ENCODE measurements at places on chromosomes 12 and 14. TPM values are rescaled to one million over a fixed set of nuclear protein-coding genes. Genes with fewer than 3 reads are reported as not detected.

DNA sequence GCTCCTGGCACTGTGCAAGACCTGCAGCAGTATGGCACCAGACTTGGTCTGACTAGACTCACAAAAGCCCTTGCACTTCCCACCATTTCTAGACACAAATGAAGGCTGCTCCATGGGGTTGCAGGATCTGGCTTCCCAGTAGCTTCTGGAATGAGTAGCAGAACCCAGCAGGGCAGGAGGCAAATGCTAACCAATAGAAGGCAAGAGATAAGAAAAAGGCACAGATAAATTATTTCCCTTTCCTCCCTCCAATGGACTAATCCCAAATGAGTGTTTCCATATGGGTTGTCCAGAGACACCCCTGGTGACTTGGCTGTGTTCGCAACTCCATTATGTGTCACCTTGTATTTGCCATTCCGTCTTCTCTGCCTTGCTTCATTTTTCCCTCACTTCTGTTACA, 49.7 kb downstream of the KIF21A start:
- H3K36me3 ChIP-seq = peaks cover 4% of the 10 kb centered on the region
- peaks cover 39% of the 10 kb centered on the region for H3K4me1 ChIP-seq
- H3K4me3 ChIP-seq = peak overlapping the region; percentile 65
- DNase-seq = no peak

GRCh38 chr12:64521833-64522232, 69.9 kb downstream of the TBK1 start:
- H3K27me3 ChIP-seq = no peaks in the 10 kb centered on the region
- no peaks in the 10 kb centered on the region for H3K36me3 ChIP-seq
- H3K4me1 ChIP-seq = peaks cover 13% of the 10 kb centered on the region
- no peak for DNase-seq

- H3K27me3 ChIP-seq = no peaks in the 10 kb centered on the region
- H3K27ac ChIP-seq = no peak overlapping the region
- no peak overlapping the region for H3K4me3 ChIP-seq
Measured at GRCh38 chr12:22037947-22038346, 8.1 kb upstream of the CMAS start.

- H3K4me3 ChIP-seq = peak overlapping the region; percentile 58
- H3K27me3 ChIP-seq = peaks cover 19% of the 10 kb centered on the region
- peaks cover 66% of the 10 kb centered on the region for H3K4me1 ChIP-seq
- DNase-seq = no peak
Measured at GRCh38 chr12:51870504-51870903, 17.4 kb upstream of the ANKRD33 start.

POMT2 gene
- 46.8 TPM for total RNA-seq

GRCh38 chr14:91295276-91295845, 50.9 kb upstream of the GPR68 start:
- no peak overlapping the region for H3K27ac ChIP-seq
- no peak overlapping the region for H3K4me3 ChIP-seq
- DNase-seq = no peak
- H3K4me1 ChIP-seq = no peaks in the 10 kb centered on the region
- no peaks in the 10 kb centered on the region for H3K27me3 ChIP-seq
- H3K36me3 ChIP-seq = peaks cover 24% of the 10 kb centered on the region

- no peak overlapping the region for H3K27ac ChIP-seq
- H3K4me1 ChIP-seq = peaks cover 17% of the 10 kb centered on the region
- DNase-seq = no peak
- no peak overlapping the region for H3K4me3 ChIP-seq
- H3K36me3 ChIP-seq = no peaks in the 10 kb centered on the region
Measured at GRCh38 chr14:44795725-44796124, 166.0 kb downstream of the KLHL28 start.

CD163L1 gene
- total RNA-seq = 1.6 TPM

DNA sequence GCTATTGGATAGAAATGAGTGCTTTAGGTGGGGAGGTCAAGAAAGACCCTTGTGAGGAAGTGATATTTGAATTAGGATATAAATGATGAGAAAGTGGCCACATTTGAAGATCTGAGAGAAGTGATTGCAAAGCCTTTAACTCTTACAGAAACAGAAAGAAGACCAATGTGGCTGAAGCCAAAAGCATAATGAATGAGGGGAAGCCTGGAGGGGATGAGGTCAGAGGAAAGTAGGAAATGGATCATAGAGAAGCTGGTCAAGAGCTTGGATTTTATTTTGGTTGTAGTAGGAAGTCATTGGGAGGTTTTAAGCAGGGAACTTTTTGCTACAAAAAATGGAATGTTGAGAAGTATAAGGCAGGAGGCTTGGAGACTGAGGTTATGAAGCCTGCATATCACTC, 3.5 kb upstream of the GYS2 start:
- no peaks in the 10 kb centered on the region for H3K36me3 ChIP-seq
- no peak overlapping the region for H3K27ac ChIP-seq
- no peak overlapping the region for H3K4me3 ChIP-seq
- H3K27me3 ChIP-seq = no peaks in the 10 kb centered on the region
- no peaks in the 10 kb centered on the region for H3K4me1 ChIP-seq
- DNase-seq = no peak

PLBD1 gene
- 3.5 TPM for total RNA-seq

DNA sequence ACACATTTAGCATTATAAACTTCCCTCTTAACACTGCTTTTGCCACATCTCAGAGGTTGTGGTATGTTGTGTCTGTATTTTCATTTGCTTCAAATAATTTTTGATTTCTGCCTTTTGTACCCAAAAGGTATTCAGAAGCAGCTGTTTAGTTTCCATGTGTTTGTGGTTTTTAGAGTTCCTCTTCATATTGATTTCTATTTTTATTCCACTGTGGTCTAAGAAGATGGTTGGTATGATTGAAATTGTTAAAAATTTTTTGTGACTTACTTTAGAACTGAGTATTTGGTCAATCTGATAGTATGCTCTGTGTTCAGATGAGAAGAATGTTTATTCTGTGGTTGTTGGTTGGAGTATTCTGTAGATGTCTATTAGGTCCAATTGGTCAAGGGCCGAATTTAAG, 76.4 kb downstream of the IFNG-AS1 start:
- no peaks in the 10 kb centered on the region for H3K4me1 ChIP-seq
- no peak overlapping the region for H3K27ac ChIP-seq
- H3K4me3 ChIP-seq = no peak overlapping the region
- H3K36me3 ChIP-seq = peaks cover 16% of the 10 kb centered on the region
- no peak for DNase-seq

- no peak overlapping the region for H3K27ac ChIP-seq
- no peaks in the 10 kb centered on the region for H3K4me1 ChIP-seq
- H3K36me3 ChIP-seq = no peaks in the 10 kb centered on the region
- H3K4me3 ChIP-seq = no peak overlapping the region
- H3K27me3 ChIP-seq = peaks cover 4% of the 10 kb centered on the region
Measured at GRCh38 chr12:54736549-54736948, 88.4 kb upstream of the DCD start.

UBR7 gene
- total RNA-seq = 41.6 TPM

- peaks cover 32% of the 10 kb centered on the region for H3K4me1 ChIP-seq
- peak overlapping the region; percentile 76 for H3K27ac ChIP-seq
- DNase-seq = no peak
- no peaks in the 10 kb centered on the region for H3K36me3 ChIP-seq
- H3K27me3 ChIP-seq = peaks cover 6% of the 10 kb centered on the region
Measured at GRCh38 chr12:94535510-94535921, 75.8 kb upstream of the CEP83 start.

FGF23 gene
- 0.25 TPM for total RNA-seq

- no peak overlapping the region for H3K4me3 ChIP-seq
- no peak for DNase-seq
- H3K27me3 ChIP-seq = no peaks in the 10 kb centered on the region
- no peak overlapping the region for H3K27ac ChIP-seq
- no peaks in the 10 kb centered on the region for H3K36me3 ChIP-seq
Measured at GRCh38 chr12:102433304-102433703, 47.1 kb downstream of the IGF1 start.

HOXC12 gene
- total RNA-seq = not detected

DNA sequence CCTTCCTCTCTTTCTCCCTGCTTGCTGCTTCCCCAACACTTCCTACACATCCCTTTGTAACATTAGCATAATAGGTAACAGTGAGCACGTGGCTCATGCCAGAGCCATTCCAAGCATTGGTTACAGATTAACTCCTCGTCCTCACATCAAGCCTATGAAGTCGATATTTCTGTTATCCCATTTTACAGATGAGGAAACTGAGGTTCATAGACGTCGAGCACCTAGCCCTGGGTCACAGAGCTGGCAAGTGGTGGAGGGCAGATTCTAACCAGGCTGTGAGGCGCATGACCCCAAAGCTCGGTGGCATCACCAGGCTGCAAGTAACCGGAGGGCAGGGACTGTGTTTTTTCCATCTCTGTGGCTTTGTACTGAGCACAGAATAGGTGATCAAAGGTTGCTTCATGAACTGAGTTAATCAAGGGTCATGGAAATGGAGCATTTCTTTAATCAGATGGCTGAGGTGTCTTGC, 5.7 kb upstream of the SERPINA1 start:
- no peak overlapping the region for H3K4me3 ChIP-seq
- no peaks in the 10 kb centered on the region for H3K36me3 ChIP-seq

C14orf132 gene
- 42.1 TPM for total RNA-seq

DNA sequence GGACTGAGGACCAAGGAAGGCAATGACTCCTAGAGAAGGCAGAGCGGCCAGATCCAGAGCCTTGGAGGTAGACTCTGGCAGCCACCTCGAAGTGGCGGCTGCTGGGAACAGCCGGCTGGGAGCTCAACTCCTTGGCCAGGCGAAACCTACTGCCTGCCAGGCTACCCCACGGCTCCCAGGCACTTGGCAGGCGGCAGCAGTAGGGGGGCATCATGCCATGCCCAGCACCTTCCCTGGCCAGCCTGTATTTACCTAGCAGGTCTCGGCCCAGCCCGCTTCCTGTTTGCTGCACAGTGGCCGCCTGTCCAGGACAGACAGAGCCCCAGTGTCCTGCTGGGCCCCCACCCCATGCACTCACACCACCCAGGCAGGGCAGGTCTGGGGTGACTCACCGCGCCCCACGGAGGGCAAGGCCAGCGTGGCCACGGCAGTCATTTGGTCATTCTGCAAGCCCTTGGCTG, 10.2 kb downstream of the TRPV4 start:
- H3K4me1 ChIP-seq = peaks cover 39% of the 10 kb centered on the region
- H3K27ac ChIP-seq = no peak overlapping the region
- H3K36me3 ChIP-seq = no peaks in the 10 kb centered on the region
- no peaks in the 10 kb centered on the region for H3K27me3 ChIP-seq

CCNK gene
- 71.8 TPM for total RNA-seq

CISTR gene
- not detected for total RNA-seq

GRCh38 chr14:23729720-23730387, 93.7 kb downstream of the DHRS2 start:
- H3K4me3 ChIP-seq = no peak overlapping the region
- DNase-seq = no peak
- no peak overlapping the region for H3K27ac ChIP-seq
- H3K36me3 ChIP-seq = no peaks in the 10 kb centered on the region

GRCh38 chr12:24739106-24739779, 209.7 kb downstream of the BCAT1 start:
- no peaks in the 10 kb centered on the region for H3K27me3 ChIP-seq
- no peak for DNase-seq
- no peak overlapping the region for H3K4me3 ChIP-seq
- peak overlapping the region; percentile 16 for H3K27ac ChIP-seq
- peaks cover 2% of the 10 kb centered on the region for H3K36me3 ChIP-seq
- H3K4me1 ChIP-seq = peaks cover 65% of the 10 kb centered on the region

DNA sequence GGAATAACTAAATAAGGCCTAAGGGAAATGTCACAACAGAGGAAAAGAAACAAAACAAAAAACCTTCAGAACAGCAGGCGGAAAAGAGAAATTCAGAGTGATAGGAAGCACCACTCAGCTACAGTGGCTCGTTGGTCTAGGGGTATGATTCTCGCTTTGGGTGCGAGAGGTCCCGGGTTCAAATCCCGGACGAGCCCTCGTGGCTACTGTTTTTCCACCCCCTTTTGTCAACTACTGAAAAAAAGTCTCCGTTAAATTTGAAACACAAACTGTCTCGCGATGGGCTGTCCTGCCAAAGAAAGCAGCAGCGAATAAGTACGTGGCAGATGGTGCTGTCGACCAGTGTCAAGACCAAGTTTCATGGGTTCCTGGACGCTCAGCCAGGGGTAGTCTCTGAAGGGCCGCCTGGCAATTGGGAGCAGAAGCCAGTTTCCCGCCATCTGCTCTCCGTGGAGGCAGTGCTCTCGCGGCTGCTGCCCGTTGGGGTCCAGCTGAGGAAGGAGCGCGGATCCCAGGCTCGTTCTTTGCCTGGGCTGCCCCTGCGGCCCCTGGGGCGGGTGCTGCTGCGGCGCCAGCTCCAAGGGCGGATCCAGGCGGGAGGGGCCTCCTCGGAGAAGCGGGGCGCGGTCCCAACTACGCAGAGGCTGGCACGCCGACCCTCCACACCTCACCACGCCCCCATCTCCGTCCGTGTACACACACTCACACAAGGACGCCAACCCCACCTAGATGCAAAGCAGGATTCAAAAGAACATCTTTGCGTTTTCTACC, at the start of gene RNASE4:
Gene RNASE4, plus strand, starts transcription at position 670 of the 771 bp plus-strand sequence. CDS start 14,812 bp downstream, outside the sequence.
- peak; percentile 83 for DNase-seq
- peaks cover 8% of the 10 kb centered on the region for H3K4me1 ChIP-seq
- no peaks in the 10 kb centered on the region for H3K36me3 ChIP-seq
- H3K27ac ChIP-seq = peak within 1 kb of the TSS; percentile 37
- H3K27me3 ChIP-seq = peaks cover 20% of the 10 kb centered on the region
- H3K4me3 ChIP-seq = no peak within 1 kb of the TSS

PLA2G1B gene
- not detected for total RNA-seq

GRCh38 chr14:49796025-49796424, 28.1 kb downstream of the KLHDC2 start:
- H3K36me3 ChIP-seq = peaks cover 24% of the 10 kb centered on the region
- no peak overlapping the region for H3K27ac ChIP-seq
- DNase-seq = no peak
- H3K4me3 ChIP-seq = no peak overlapping the region
- H3K27me3 ChIP-seq = no peaks in the 10 kb centered on the region

- H3K4me1 ChIP-seq = peaks cover 5% of the 10 kb centered on the region
- H3K4me3 ChIP-seq = no peak overlapping the region
- DNase-seq = no peak
- H3K27me3 ChIP-seq = no peaks in the 10 kb centered on the region
Measured at GRCh38 chr14:24913746-24914145, 136.2 kb downstream of the STXBP6 start.

- DNase-seq = peak; percentile 46
- no peaks in the 10 kb centered on the region for H3K27me3 ChIP-seq
- peaks cover 28% of the 10 kb centered on the region for H3K4me1 ChIP-seq
- H3K36me3 ChIP-seq = peaks cover 6% of the 10 kb centered on the region
- peak overlapping the region; percentile 43 for H3K27ac ChIP-seq
- no peak overlapping the region for H3K4me3 ChIP-seq
Measured at GRCh38 chr12:124457287-124458219, 109.9 kb downstream of the NCOR2 start.

COCH gene
- total RNA-seq = 16.8 TPM

IQSEC3 gene
- total RNA-seq = 1.1 TPM

GRCh38 chr12:109910969-109911348, 10.9 kb downstream of the TCHP start:
- peak; percentile 25 for DNase-seq
- no peaks in the 10 kb centered on the region for H3K27me3 ChIP-seq
- H3K27ac ChIP-seq = no peak overlapping the region

GRCh38 chr14:23624830-23625404, 11.2 kb upstream of the DHRS2 start:
- H3K27ac ChIP-seq = no peak overlapping the region
- H3K36me3 ChIP-seq = peaks cover 2% of the 10 kb centered on the region

- no peaks in the 10 kb centered on the region for H3K27me3 ChIP-seq
- no peak overlapping the region for H3K27ac ChIP-seq
- peaks cover 64% of the 10 kb centered on the region for H3K4me1 ChIP-seq
- no peaks in the 10 kb centered on the region for H3K36me3 ChIP-seq
- H3K4me3 ChIP-seq = peak overlapping the region; percentile 56
Measured at GRCh38 chr12:94586589-94587259, 63.6 kb downstream of the TMCC3 start.

GRCh38 chr14:23186913-23187654, 3.6 kb upstream of the SLC7A8 start:
- no peak overlapping the region for H3K27ac ChIP-seq
- H3K36me3 ChIP-seq = no peaks in the 10 kb centered on the region
- no peaks in the 10 kb centered on the region for H3K4me1 ChIP-seq
- peak; percentile 20 for DNase-seq

TOX4 gene
- 64.3 TPM for total RNA-seq

FAM90A1 gene
- total RNA-seq = not detected

GALC gene
- 19.9 TPM for total RNA-seq

TMEM233 gene
- not detected for total RNA-seq

Data from neural crest cell (in vitro differentiated cells).